ENCODE measurements at places on chromosomes 16 and 17. TPM values are rescaled to one million over a fixed set of nuclear protein-coding genes. Genes with fewer than 3 reads are reported as not detected.
A peak's percentile ranks its signal among the peaks of the same experiment; 100 is the strongest.

DNA sequence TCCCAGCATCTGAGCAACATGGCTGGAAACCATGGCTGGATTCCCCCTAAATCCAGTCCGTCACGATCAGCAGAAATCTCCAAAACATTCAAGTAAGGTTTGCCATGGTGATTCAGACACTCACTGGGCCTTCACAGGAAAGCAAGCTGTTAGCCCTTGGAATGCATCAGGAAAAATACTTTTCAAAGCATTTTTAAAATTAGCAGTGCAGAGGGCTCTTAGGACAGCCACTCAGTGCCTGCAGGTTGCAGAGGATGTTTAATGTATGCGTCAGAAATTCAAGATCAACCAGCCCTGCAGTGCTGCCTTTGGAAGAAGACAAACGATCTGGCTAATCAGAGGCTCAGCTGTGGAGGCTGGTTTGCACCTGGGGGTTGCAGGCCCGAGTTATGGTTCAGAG is 50.3 kb downstream of the FOXL1 start:
- no peaks in the 10 kb centered on the region for H3K27me3 ChIP-seq
- no peak overlapping the region for H3K27ac ChIP-seq
- DNase-seq: no peak
- no peaks in the 10 kb centered on the region for H3K4me1 ChIP-seq

DNA sequence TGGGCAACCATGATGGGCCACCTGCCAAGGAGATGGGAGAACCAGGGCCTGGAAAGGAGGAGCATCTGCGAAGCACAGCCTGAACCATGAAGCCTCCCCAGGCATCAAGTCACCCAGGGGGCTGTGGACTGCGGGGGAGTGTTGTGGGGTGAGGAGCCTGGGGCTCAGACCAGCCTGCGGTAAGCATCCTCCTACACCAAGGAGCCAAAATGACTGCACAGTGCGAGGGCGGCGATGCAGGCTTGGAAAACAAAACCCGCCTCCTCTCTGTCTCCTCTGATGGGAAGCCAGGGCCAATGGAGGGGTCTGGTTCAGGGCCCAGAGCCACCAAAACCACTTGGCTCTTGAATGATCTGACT is 18.1 kb upstream of the MAF start:
- no peak for DNase-seq
- H3K27ac ChIP-seq: peak overlapping the region; percentile 48
- H3K4me3 ChIP-seq: peak overlapping the region; percentile 22
- peaks cover 22% of the 10 kb centered on the region for H3K4me1 ChIP-seq
- H3K27me3 ChIP-seq: no peaks in the 10 kb centered on the region
- H3K36me3 ChIP-seq: no peaks in the 10 kb centered on the region

DNA sequence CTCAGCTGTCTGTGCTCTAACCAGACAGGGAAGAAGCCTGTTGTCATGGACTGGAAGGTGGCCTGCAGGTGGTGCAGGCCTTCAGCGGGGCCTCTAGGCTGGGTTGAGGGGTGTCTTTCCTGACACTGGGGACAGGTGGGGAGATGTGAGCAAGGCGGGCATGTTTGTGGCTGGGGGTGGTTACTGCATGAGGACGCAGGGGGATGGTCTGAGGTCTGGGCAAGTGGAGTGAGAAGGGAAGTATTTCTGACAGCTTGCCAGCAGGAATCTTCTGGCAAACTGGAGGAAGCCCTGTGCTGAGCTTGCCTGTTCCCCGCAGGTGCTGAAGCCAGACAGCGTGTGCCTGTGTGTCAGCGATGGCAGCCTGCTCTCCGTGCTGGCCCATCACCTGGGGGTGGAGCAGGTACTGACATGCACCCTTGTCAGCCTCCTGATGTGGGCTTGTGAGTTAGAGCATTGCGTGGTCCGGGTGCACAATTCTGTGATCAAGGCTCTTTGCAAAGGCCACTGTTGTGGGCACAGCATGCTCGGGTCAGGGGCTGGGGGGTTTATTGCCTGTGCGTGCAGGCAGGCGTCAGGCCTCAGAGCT is 36.2 kb downstream of the PRMT7 start:
- no peak overlapping the region for H3K4me3 ChIP-seq
- DNase-seq: no peak
- no peaks in the 10 kb centered on the region for H3K27me3 ChIP-seq
- H3K4me1 ChIP-seq: no peaks in the 10 kb centered on the region

DNA sequence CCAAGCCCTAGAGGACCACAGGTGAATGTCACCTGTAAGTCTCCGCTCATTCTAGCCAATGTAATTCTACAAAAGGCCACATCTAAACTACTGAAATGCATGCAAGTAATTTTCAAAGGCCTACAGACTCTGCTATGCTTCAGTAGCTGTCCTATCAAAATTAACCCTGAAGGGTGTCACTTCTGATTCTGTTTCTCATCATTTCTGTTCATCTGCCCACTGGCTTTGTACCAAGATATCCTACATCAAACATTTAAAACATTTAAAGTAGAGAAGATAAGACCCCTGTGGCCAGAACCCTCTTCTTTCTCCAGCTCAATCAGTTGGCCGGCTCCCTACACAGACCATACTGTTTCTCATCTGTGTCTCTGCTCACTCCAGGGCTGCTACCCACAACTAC is 21.5 kb downstream of the PHF12 start:
- peak overlapping the region; percentile 30 for H3K27ac ChIP-seq
- no peak for DNase-seq
- no peaks in the 10 kb centered on the region for H3K27me3 ChIP-seq
- peaks cover 10% of the 10 kb centered on the region for H3K36me3 ChIP-seq
- no peak overlapping the region for H3K4me3 ChIP-seq

DNA sequence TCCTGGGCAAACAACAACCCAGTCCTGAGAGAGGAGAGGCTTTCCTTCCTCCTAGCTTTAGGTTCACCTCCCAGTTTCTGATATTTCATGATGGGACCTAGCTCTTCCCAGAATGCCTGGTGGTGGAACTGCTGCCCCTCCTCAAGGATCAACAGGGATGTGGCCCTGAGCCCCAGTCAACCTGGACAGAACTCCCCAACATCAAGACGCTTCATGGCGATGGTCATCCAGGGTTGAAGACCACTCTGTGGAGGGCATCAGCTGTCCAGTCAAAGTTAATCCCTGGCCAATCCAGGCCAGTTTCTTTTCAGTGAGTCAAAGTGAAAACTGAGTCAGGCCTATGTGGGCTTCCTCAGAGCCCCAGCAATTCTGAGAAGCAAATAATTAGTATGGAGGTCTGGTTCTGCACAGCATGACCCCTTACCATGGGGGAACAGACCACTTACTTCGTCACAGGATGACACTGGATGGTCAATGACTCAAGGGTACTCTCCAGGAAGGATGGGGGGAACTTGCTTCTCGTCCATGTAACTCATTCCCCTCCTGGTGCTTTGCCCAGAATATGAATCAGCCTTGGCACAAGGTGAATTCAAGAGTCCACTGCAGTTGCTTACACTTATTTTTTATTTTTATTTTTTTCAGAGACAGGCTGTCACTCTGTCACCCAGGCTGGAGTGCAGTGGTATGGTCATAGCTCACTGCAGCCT is 14.7 kb upstream of the XYLT2 start:
- peaks cover 2% of the 10 kb centered on the region for H3K27me3 ChIP-seq
- no peak overlapping the region for H3K27ac ChIP-seq
- no peak for DNase-seq
- H3K4me3 ChIP-seq: no peak overlapping the region

ZNF423 gene
- 0.05 TPM for total RNA-seq

GRCh38 chr17:81043725-81044427 is 8.9 kb downstream of the BAIAP2 start:
- H3K36me3 ChIP-seq: no peaks in the 10 kb centered on the region
- DNase-seq: no peak
- no peak overlapping the region for H3K4me3 ChIP-seq
- H3K27me3 ChIP-seq: no peaks in the 10 kb centered on the region
- H3K4me1 ChIP-seq: no peaks in the 10 kb centered on the region

HID1 gene
- 5.6 TPM for total RNA-seq

VWA3A gene
- 0.37 TPM for total RNA-seq

DNA sequence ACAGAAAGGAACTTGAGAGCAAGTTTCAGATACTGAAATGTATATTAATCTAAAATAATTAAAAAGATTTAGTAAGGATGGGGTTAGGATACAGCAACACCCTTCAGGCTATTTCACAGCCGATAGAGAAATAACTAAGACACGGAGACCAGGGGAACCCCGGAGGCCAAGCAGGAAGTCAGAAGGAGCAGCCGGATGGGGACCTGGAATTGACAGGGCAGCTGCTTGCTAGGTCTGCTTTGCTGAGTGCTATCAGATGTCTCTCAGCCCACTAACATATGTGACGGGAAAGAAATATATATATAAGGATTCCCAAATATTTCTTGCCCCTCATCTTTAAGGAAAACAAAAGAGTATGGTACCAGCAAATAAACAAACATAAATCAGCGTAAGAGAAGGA is 154.1 kb upstream of the CDH5 start:
- H3K27me3 ChIP-seq: no peaks in the 10 kb centered on the region
- DNase-seq: no peak
- H3K36me3 ChIP-seq: no peaks in the 10 kb centered on the region
- no peaks in the 10 kb centered on the region for H3K4me1 ChIP-seq

GRCh38 chr17:1313270-1314005 is 34.0 kb downstream of the TRARG1 start:
- no peak overlapping the region for H3K4me3 ChIP-seq
- H3K27ac ChIP-seq: no peak overlapping the region
- H3K27me3 ChIP-seq: no peaks in the 10 kb centered on the region
- DNase-seq: no peak

- no peaks in the 10 kb centered on the region for H3K4me1 ChIP-seq
- H3K36me3 ChIP-seq: no peaks in the 10 kb centered on the region
- H3K4me3 ChIP-seq: no peak overlapping the region
- no peak for DNase-seq
- H3K27me3 ChIP-seq: peaks cover 8% of the 10 kb centered on the region
These were observed 31.3 kb upstream of the RBBP6 start for GRCh38 chr16:24507959-24508480.

GRCh38 chr16:70724146-70725023 is 38.5 kb upstream of the MTSS2 start:
- no peaks in the 10 kb centered on the region for H3K27me3 ChIP-seq
- H3K4me1 ChIP-seq: no peaks in the 10 kb centered on the region
- DNase-seq: no peak
- no peak overlapping the region for H3K4me3 ChIP-seq
- peaks cover 28% of the 10 kb centered on the region for H3K36me3 ChIP-seq
- H3K27ac ChIP-seq: no peak overlapping the region

- DNase-seq: no peak
- peaks cover 67% of the 10 kb centered on the region for H3K36me3 ChIP-seq
- no peaks in the 10 kb centered on the region for H3K27me3 ChIP-seq
- H3K27ac ChIP-seq: no peak overlapping the region
These were observed 101.2 kb downstream of the TTC19 start for GRCh38 chr17:16100737-16101400.

DNA sequence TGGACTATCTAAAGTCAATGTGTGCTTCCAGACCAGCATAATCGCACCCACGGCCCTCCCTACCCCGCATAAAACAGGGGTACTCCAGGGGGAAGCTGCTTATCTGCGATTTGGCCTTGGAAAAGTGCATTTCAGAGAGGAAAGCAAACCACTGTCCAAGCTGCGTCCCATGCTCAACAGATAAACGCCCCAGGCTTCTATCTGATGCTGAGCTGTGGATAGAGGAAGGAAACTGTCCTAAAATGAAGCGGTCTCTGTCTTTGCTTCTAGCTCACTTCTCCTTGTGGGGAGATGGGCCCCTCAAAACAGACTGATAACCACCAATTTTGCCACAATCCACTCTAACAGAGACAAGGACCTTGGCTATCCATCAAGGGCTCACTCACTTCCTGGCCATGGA is 160.5 kb upstream of the TNRC6C start:
- no peaks in the 10 kb centered on the region for H3K27me3 ChIP-seq
- no peak for DNase-seq
- H3K4me3 ChIP-seq: no peak overlapping the region
- no peaks in the 10 kb centered on the region for H3K36me3 ChIP-seq

TNFRSF13B gene
- total RNA-seq: 3.1 TPM

DNA sequence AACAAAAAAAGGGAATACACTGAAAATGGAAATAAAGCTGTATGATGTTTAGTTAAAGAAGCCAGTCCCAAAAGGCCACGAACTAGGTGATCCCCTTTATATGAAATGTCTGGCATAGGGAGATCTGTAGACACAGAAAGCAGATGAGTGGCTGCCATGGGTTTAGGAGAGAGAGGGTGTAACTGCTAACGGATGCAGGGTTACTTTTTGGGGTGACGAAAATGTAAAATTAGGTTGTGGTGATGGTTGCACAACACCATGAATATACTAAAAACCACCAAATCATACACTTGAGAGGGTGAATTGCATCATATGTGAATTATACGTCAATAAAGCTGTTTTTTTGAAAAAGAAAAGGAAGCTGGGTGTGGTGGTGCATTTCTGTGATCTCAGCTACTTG is 99.6 kb downstream of the ADCY9 start:
- no peak for DNase-seq

- H3K4me1 ChIP-seq: no peaks in the 10 kb centered on the region
- H3K36me3 ChIP-seq: no peaks in the 10 kb centered on the region
- DNase-seq: no peak
- H3K27me3 ChIP-seq: no peaks in the 10 kb centered on the region
- H3K4me3 ChIP-seq: no peak overlapping the region
These were observed 5.7 kb upstream of the KRT13 start for GRCh38 chr17:41511116-41511515.

CCDC92B gene
- total RNA-seq: 0.12 TPM

RAB26 gene
- total RNA-seq: not detected

CCDC154 gene
- 2.6 TPM for total RNA-seq

DNA sequence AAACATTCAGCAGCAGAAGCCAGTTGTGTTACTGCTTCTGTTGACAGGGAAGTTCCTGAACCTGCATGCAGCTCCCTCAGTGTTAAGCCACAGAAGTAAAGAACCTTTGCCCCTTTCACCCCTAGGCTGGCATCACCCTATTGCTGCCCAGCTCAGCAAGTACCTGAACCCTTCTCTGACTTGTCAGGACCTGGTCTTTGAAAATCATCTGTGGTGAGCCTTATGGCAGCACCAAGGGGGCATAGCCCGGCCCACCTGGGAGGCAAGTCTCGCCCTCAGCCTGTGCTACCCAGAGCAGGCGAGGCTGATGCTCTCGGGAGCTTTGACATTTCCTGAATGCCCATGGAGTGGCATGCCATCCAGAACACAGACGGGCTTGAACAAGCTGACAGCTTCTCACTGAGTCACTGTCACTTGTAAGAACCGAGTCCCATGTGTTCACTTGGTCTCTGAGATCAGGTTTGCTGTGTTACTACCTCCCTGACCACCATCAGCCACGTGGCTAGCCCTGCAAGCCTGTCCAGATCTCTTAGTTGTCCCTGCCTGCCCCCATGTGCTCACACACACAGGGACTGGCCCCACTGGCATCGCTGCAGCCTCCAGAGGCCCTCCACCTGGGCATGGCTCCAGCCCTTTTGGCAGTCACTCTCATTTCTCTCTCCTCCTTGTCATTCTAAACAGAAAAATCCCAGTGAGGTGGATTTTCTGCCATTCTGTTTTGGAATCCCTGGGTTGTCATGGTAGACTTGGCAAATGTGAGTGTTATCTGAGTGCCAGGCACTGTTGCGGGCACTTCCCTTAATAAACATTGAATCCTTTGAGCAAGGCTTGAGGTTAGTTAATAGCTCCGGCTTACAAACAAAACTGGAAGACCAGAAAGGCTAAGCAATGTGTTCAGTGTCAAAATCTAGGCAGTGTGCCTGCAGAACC is 2.9 kb upstream of the CARMIL2 start:
- no peak overlapping the region for H3K4me3 ChIP-seq
- no peaks in the 10 kb centered on the region for H3K27me3 ChIP-seq
- H3K4me1 ChIP-seq: peaks cover 21% of the 10 kb centered on the region
- no peak overlapping the region for H3K27ac ChIP-seq
- H3K36me3 ChIP-seq: peaks cover 26% of the 10 kb centered on the region

ZNF668 gene
- total RNA-seq: 16.8 TPM

GRCh38 chr16:24139282-24139681 is 116.9 kb upstream of the CACNG3 start:
- H3K4me1 ChIP-seq: no peaks in the 10 kb centered on the region
- H3K36me3 ChIP-seq: peaks cover 10% of the 10 kb centered on the region
- no peak overlapping the region for H3K4me3 ChIP-seq

LPO gene
- total RNA-seq: 0.15 TPM

CDR2L gene
- not detected for total RNA-seq
